ENCODE measurements at places on chromosomes 13 and 19.

GRCh38 chr13:80337288-80338081 lies 3.4 kb downstream of the SPRY2 start:
- no peak for DNase-seq

GRCh38 chr19:10424011-10424637 lies 3.8 kb downstream of the PDE4A start:
- DNase-seq: peak; percentile 86

DNA sequence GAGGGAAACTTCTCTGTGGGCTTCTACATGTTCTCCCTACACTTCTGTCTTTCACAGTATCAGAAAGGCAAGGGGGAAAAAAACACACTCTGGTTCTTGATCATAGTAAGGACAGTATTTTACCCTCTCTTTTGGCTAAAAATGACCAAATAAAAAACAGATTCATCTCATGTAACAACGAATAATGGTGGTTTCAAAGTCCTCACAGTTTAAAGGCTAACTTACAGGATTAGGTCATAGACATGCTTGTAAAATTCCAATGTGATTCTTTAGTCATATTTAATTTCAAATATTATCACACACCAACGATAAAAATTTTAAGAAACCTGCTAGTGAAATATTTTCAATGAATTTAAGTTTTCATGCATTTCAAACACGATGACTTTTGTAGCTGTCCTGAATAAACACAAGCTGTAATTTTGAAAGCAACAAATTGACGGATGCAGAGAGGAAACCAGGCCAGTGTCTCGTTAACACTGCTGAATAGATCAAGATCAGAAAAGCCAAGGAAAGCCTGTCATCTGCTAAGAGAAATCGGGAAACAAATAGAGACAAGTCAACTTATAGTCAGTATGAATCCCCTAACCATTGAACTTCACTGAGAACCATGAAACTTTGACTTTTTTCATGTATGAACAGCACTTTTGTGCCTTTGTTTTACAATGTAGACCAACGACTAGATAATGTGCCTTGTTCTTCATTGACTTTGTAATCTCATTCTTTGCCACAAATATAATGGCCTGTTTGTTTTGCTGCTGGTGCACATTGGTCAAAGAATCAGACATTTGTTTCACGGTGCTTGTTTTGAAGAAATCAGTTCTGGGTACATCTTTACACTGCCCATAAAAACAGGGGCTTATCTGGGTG lies 22.0 kb downstream of the MBNL2 start:
- DNase-seq: no peak

- DNase-seq: no peak
These were observed 29.3 kb downstream of the ZNF564 start for GRCh38 chr19:12521996-12522395.

GRCh38 chr13:113649212-113649611 lies 8.8 kb downstream of the ATP4B start:
- DNase-seq: peak; percentile 3

- no peak for DNase-seq
These were observed 58.1 kb downstream of the MRPL57 start for GRCh38 chr13:21234526-21234925.

DNA sequence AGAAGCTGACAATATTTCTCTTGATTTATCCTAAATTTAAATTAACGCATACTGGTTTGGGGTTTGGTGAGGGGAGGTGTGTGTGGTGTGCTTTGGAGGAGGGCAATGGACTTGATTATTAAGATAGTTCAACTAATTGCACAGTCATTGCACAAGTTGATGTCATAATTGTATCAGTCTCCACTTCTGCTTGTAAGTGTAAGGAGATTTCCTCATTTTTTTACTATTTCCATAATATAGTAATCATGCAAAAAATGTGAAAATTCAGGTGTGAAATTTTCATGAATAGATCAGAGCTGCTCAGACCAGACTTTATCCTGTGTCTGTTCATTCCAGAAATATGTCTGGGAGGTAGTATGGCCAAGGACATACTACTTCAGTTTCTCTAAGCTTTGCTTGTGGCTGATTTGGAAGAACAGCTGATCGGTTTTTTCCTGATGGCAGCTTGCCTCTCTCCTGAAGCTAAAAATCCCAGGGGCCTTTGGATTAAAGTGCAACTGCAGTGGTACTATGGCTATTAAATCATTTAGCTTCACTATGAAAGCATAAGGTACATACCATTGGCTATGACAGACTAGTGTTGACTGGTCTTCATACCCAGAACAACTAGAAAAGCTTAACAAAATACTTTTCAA lies 201.8 kb upstream of the MIR17HG start:
- DNase-seq: no peak

GRCh38 chr19:18232540-18233223 lies 6.4 kb upstream of the PDE4C start:
- DNase-seq: no peak

GRCh38 chr19:30269638-30270037 lies 102.5 kb upstream of the ZNF536 start:
- DNase-seq: no peak

DNA sequence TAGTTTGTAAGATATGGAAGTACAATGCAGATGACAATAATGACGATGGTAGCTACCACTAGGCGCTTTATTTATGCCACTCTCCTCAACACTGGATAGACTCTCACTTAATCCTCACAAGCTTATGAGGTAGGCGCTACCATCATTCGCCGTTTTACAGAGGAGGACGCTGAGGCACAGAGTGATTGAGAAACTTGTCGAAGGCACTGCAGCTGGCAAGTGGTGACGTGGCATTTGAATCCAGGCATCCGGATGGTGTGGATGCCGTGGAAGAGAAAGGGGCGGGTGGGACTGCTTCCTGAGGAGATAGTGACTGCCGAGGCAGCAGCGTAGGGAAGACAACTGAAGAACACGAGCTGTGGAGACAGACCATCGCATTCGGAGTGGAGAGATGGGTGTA lies 1.3 kb upstream of the RPS9 start:
- no peak for DNase-seq

DNA sequence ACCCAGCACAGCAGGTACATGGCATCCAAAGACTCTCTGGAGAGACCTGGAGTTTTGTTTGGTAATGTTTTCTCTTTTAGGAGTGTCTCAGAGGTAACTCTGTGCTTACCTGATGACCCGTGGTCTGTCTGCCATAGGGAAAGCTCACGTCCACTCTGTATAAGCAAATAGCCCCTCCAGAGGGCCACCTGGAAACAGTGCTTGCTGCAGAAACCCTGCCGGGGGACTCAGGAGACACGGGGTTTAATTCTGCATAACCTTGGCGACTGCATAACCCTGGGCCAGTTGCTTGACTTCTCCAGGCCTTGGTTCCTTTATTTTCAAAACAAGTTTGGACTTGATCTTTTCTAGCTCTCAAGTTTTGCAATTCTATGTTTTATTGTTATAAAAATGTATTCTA lies 187.2 kb upstream of the SOX1 start:
- DNase-seq: no peak

GRCh38 chr13:40408602-40409001 lies 257.8 kb downstream of the FOXO1 start:
- no peak for DNase-seq

DNA sequence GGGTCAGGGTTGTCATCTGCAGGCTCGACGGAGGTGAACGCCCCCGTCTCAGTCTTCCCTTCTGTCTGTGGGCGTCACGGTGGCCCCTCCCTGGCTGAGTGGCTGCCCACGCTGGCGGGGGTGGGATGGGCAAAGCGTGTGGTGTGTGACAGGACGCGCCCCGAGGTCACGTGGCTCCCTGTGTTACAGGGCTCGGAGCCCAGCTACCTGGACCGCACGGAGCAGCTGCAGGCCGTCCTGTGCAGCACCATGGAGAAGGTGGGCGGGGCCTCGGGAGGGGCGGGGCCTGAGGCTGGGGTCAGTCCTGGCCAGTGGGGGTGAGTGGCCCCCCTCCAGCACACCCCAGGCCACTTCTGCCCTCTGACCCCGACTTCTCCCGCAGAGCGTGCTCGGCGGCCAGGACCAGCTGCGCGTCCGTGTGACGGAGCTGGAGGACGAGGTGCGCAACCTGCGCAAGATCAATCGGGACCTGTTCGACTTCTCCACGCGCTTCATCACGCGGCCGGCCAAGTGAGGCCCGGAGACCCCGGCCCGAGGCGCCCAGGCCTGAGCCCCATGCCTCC lies 6.3 kb upstream of the GRIN3B start:
- no peak for DNase-seq

Data from transverse colon (tissue), 4 donors.